ENCODE measurements at places on chromosomes 12 and 14.

DNA sequence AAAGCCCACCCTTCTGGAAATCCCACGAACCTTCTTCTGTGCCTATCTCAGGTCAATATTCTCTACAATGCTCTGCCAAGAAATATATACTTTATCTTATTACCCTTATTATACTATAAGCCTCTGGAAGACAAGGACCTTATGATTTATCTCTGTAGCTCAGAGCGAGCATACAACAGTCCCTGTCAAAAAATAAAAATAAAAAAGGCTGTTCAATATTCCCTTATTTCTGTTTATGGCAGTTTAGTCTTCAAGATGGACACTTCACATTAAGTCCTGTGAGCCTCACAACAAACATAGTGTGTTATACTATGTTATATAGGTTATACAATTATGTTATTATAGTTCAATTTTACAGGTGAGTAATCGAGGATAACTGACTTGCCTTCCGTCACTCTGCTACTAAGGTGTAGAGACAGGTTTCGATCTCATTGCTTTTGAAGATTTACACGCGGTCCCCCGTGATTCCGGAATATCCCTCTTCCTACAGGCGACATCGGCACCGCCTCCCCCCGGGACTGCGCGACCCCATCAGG, 562 bp downstream of the EAPP start:
- DNase-seq = no peak

- no peak for DNase-seq
Measured at GRCh38 chr14:68441542-68441941, 351.3 kb downstream of the ZFP36L1 start.

GRCh38 chr14:52950898-52951680, at the start of gene FERMT2:
Gene FERMT2, minus strand, starts transcription at chr14:52951050. Its CDS starts 482 bp downstream, at chr14:52950568.
- peak; percentile 66 for DNase-seq

DNA sequence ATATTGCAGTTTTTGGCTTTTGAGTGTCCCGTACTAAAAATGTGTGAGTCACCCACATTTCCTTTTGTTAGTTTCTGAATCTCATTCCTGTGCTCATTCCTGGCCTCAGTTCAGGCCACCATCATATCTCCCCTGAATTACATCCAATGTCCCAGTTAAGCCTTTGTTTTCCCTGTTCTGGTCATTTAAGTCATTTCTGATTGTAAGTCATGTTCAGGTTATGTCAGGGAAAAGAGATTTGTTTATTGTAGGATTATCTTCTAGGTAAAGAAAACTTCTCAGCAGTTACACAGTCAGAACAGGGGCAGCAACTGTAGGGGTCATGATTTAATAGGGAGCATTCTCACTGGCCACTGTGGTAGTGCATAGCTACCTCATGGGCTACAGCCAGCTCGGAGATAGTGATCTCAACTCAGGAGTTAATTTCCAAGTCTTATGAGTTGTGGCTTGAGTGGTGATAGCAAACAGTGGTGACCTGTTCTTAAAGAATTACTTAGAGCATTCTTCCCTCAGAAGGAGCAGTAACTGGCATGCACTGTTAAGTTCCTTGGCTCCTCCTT, 6.7 kb downstream of the DDX47 start:
- no peak for DNase-seq

DNA sequence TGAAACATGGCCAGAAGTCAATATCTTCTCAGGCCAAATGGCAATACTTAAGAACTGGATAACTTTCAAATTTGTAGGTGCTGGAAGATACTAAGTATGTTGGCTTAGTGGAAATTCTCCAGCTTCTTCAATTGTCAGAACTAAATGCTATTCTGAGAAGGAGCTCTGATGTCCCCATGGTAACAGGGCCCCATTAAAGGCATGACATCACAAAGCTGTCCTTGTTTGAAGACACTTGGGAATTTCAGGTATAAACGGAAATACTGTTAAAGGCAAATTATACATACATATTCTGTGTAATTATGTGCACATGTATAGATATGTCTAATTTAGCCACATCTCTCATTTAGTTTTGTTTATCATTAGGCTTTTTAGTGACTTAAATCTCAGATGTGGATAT, 210.0 kb upstream of the SEL1L start:
- DNase-seq = no peak

- DNase-seq = no peak
Measured at GRCh38 chr14:69953266-69953915, 74.2 kb downstream of the SMOC1 start.

DNA sequence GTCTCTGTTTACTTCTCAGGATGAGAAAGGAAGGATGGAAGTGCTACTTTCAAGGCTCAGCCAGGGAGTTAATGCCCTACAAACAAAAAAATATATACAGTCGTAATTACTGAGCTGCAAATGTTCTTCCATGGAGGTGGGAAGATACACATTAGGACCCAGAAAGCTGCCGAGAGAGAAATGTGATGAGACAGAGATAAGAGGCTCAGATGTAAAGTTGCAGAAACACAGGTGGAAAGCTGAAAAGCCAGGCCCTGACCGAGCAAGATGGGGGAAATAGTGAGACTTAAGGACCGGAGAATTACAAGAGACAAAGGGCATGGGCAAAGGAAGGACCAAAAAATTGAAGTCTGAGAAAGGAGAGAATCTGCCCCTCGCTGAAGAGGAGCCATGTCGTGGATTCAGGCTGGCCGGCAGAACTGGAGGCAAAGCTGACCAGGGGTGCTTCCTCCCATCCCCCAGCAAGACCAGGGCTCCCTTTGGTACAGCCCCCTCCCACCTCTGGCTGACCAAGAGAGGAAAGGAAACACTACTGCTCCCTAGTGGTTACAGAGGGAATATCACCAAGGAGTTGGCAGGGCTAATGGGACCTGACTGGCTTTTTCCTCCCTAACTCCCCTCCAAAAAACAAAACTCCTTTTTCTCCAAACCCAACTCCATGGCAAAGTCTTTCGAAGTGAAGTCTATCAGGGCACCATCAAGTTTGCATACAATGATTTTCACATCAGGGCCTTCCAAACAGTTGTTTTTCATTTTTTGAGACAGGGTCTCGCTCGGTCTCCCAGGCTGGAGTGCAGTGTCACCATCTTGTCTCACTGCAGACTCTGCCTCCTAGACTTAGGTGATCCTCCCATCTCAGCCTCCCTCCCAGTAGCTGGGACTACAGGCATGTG, 12.1 kb downstream of the ZFHX2 start:
- peak; percentile 81 for DNase-seq

- DNase-seq = no peak
Measured at GRCh38 chr14:99931308-99931707, 133.9 kb upstream of the EVL start.

DNA sequence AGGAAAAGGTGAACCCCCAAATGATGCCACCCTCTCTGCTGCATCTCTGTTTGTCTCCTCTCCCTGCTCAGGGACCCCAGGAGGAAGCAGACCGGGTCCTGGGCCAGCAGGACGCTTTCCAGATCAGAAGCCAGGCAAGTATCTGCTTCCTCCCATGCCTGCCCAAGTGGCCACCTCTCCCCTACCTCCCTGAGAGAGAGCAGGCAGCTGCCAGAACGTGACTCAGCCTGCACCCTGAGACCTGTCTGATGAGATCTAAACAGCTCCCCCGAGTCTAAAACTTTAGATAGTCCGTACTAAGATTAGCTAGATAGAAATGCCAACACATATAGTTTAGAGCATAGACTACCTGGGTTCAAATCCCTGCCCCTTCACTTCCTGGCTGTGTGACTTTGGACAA, 31.2 kb upstream of the OAS1 start:
- no peak for DNase-seq

DNA sequence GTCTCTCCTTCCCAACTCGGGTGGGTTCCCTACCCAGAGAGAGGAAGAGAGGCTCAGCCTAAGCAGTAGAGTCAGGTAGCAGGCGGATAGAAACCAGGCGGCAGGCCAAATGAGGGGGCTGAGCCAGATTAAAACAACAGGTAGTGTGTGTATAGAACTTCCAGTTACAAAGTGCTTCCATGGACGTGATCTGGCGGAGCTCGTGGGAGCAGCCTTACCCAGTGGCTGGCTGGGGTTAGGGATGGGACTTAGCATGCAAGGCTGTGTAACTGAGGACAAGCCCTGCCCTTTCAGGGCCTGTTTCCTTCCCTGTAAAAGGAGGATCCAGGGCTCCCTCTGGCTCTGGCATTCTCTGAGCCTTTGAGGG, 8.3 kb downstream of the KRT80 start:
- no peak for DNase-seq

- no peak for DNase-seq
Measured at GRCh38 chr14:53956427-53957201, at the start of gene BMP4. Gene BMP4, minus strand, starts transcription at chr14:53956825. Its CDS starts 4,603 bp downstream, at chr14:53952222.

- DNase-seq = no peak
Measured at GRCh38 chr12:65511134-65511834, 232.8 kb downstream of the MSRB3 start.

DNA sequence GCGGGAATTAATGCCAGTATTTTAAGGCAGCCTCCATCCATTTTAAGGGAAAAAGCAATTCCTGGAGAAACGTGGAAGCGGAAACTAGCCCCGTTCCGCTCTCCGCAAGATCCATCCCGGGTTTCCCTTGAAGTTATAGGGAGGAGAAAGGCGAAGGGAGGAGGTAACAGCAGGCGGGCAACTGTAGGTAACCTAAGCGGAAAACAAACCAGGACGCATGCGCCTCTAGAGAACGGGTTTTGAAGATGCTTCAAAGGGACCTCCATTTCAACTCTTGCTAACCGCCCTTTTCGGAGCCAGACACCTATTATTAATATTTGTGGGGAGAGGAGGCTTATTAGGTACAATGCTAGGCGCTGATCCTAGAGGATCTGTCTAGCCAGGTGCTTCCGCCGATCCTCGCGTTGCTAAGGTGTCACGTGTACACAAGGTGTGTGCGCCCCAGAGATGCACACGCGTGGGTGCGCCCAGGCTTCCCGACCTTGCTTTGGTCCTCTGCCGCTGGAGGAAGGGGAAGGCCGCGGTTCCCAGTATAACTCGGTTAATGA, 6.2 kb downstream of the TBX5 start:
- DNase-seq = no peak

- peak; percentile 81 for DNase-seq
Measured at GRCh38 chr12:74537707-74538385, at the start of gene ATXN7L3B. Gene ATXN7L3B, plus strand, starts transcription at chr12:74537835. Its CDS starts 278 bp downstream, at chr12:74538113.

GRCh38 chr12:42162193-42162592, 17.5 kb upstream of the GXYLT1 start:
- no peak for DNase-seq

GRCh38 chr12:4506870-4507269, 31.8 kb upstream of the RAD51AP1 start:
- no peak for DNase-seq

DNA sequence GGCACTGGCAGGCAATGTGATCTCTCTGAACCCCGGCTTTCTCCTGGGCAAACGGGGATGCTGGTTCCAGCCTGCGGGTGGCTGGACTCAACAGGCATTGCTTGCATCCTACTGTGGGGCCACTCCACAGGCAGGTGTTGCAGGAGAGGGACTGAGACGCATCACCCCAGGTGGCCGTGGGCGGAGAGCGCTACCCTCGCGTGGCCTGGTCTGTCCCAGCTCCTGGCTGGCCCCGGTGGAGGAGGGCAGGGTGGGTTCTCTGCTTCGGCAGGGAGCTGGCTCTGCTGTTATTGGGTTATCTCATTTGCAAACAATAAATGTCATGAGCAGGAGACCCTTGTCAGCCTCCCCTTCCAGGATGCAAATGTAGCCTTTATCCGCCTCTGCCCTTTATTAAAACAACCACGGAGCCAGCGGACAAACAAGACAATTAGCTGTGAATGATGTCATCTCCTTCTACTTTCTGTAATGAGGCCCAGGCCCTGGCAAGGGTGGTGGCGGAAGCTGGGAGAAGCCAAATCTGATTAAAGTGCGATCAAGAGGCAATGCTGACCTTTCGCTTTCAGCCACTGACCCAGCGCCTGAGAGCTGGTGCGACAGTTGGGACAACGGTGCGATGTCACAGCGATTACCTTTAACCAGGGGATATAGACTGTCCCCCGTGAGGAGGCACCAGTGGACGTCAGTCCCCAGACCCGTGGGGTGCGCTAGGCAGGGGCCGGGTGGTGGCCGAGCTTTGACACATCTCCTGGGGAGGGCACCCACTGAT, 161.8 kb downstream of the KIF26A start:
- no peak for DNase-seq

- no peak for DNase-seq
Measured at GRCh38 chr14:81952917-81953316, 419.3 kb upstream of the SEL1L start.

DNA sequence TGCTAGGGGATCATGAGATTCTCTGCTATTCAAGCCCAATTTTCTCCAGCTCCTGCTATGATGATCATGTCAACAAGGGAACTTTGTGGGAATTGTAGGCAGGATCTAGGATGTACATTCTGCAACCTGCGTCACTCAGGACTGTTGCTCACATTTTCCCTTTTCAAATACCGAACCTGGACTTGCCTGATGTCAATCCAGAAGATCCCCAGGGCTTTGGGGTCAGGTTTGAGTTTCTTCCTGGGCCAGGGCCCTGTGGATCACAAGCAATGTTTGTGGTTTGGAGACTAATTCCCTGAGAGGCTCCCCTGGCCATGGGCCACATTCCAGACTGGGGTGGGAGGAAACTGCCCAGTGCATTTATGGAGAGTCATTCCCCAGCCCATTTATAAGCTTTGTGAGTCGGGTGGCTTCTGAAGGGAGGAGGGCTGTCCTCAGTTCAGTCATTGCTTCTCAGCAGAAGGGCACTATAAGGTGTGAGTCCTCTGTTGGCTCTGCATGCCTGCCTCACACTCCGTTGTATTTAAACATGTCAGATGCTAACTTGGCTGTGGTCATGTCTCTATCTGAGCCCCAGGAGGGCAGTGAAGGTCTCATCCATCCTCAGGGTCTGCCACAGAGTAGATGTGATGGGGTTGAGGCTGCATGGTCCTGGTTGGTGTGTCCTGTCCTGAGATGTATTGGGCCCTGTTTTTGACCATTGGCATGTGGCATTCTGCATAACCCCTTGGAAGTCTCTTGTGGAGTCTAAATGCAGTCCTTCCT, 6.5 kb downstream of the KRT86 start:
- no peak for DNase-seq

DNA sequence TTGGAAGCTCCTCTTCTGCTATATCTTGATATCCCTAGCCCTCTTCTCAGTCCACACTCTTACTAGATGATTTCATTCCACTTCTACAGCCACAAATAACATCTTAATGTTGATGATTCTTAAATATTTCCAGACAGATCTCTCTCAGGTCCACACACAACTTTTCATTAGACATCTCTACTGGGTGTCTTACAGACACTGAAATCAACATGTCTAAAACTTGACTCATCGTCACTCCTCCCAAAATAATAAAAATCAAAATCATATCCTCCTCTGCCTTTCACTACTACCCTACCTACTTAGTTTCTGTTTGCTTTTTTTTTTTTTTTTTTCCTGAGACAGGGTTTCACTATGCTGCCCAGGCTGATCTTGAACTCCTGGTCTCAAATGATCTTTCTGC, 11.9 kb downstream of the PRDM4 start:
- no peak for DNase-seq

GRCh38 chr14:75917322-75917945, 64.4 kb downstream of the TGFB3 start:
- DNase-seq = no peak
